GF-D8 (cell line): ENCODE measurements at places on chromosomes 5 and 9.

DNA sequence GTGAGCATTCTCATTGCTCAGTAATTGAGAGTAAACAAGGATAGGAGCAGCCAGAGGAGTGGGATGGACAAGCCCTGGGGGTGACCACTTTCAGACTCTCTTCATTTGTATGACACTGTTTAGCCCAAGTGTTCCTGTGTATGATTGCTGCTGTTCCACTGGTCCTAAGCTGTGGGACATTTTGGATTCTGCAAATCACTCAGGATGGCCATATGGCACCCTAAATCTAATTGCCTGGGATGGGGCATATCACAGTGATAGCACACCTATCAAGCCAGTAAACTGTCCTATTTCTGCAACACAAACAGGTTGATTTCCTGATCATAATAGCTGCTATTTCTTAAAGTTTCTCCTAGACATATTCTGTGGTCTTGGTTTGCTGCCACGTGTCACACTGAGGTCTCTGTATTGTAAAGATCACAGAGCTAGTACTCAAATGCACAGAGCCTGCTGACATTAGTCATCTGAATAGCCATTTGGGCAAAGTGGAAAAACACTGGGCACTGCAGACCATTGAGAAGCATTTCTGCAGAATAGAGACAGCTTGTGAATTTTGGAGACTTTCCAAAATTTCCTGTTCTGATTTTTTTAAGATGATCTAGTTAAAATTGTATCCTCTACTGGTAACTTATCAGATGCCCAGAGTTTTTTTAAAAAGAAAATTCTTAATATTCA, 320.2 kb downstream of the RFX3 start:
- no peak for DNase-seq

- DNase-seq = no peak
Measured at GRCh38 chr5:129904102-129904666, at the start of gene CHSY3. CHSY3 (plus strand) TSS chr5:129904465.

GRCh38 chr5:175657593-175658271, at the start of gene HRH2:
HRH2 (plus strand) TSS chr5:175658071; CDS start chr5:175683234, 25,163 bp downstream.
- peak; percentile 58 for DNase-seq

GRCh38 chr5:36305571-36306326, 4.0 kb upstream of the RANBP3L start:
- peak; percentile 1 for DNase-seq

- no peak for DNase-seq
Measured at GRCh38 chr5:77663090-77663863, 24.8 kb upstream of the OTP start.

- DNase-seq = no peak
Measured at GRCh38 chr5:51278539-51278938, 104.7 kb upstream of the ISL1 start.

- no peak for DNase-seq
Measured at GRCh38 chr9:120569556-120569955, 10.4 kb downstream of the CDK5RAP2 start.

DNA sequence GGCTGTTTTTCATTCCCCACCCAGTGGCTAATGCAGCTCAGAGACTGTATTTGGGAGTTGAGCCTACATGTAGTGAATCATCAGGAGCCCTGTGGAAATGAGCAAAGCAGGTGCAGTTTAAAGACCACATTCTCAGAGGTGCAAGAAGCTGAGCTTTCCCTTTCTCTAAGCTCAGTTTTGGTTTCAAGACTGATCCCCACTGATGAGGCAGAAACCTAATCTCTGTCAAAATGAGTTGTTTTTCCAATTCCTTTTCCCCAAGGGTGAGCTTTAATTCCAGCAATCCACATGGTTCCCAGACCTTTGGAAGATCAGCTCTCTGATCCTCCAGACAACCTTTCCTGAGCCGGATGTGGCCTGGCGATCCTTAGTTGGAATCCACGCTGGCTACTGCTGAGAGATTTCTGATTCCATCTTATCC, 420.5 kb downstream of the EBF1 start:
- no peak for DNase-seq

DNA sequence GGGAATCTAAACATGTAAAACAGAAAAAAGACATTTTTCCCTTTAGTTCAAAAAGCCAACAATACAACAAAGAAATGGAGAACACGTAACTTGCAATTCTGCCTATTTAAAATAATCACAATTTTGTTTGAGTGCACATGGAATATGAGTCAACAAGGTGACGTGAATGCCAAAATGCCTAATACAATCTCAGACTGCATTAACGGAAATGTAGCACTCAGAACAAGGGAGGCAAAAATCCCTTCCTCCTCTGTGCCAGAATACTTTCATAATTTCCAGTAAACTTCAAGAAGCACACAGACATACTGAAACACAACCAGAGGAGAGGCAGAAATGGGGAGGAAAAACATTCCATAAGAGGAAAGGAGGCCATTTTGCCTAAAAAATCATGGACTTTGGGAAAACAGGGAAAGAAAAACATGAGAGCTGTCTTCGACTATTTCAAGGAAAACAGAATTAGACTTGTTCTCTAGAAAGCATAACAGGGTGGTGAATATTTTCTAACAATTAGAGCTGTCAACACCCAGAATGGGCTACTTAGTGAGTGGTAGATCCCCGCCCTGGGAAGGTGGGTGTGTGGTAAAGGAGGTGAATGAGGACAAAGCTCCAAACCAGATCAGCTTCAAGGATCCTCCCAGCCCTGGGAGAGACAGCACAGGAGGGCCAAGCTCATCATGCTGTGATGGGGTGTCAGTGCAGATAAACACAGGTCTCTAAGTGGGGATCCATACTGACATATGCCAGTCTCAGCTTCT, 48.2 kb downstream of the ABCA1 start:
- DNase-seq = no peak

DNA sequence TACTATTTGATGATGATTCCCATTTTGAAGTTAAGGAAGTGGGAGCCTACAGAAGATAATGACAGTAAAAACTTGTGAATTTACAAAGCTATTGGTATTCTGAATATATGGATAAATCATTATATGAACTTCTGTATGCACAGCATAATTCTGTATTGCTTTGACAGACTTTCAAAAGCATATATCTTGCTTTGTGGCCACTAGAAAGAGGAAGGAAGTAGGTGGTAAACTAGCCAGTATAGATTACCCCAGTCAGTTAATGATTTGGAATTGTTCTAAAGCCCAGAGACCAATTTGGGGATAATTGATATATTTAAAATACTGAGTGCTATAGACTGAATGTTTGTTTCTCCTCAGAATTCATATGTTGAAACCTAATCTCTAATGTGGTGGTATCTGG, 53.0 kb downstream of the NR2F1 start:
- DNase-seq = no peak

GRCh38 chr5:134521841-134522240, 3.6 kb upstream of the JADE2 start:
- no peak for DNase-seq

DNA sequence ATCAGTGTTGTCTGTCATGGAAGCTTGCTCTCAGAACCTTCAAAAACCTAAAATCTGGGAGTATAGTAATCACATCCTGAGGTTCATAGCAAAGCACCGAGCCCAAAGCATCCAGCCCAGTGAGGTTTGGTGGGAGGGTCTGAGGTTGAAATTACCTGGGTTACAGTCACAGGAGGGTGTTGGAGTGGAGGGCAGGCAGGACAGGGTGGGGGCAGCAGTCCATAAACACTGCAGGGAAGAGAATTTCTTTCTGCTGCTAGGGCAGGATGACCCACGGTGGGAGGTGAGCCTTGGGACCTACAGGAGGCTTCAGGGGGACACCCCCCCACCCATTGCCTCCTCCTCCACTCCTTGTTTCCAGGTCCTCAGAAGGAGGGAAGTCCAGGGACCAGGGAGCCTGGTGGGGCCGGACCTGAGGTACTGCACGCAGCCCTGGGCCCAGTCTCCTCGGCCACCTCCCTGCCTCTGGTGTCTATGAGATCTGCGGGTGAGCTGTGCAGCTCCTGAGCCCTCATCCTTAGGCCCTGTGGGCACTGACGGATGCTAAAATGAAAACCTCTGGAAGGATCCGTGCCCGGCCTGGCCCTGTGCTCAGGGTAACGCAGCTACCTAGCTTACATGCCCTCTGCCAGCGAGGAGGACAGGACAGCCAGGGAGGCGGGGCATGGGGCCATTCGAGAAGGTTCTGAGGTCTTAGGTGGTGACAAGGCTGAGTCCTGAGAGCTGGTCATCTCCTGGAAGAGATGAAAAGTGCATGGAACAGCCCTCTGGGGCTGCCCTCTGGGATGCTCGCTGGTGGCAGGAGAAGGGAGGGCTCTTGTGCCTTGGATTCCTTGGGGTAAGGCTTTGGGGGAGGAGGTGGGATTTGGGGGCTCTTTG, 1.8 kb upstream of the ADCY2 start:
- no peak for DNase-seq

DNA sequence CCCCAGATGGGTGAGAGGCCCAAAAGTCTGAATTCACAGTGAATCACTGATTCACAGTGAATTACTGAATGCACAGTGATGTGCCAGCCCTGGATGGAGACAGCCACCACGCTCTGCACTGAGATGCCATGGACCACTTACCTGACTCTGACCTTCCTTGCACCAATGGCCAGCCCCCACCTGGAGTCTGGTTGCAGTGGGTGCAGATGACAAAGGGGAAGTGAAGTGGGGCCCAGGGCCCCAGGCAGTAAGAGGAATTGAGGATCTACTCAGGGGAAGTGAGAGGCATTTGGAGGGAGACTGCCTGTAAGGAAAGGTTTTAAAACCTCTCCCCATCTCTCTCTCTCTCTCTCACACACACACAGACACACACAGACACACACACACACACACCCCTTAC, 412.1 kb downstream of the CYLC2 start:
- DNase-seq = no peak
